DND-41 (cell line): ENCODE measurements at places on chromosomes 5 and 9.

- peak; percentile 26 for DNase-seq
These were observed 518 bp downstream of the ERBIN start for GRCh38 chr5:65926893-65927292.

DNA sequence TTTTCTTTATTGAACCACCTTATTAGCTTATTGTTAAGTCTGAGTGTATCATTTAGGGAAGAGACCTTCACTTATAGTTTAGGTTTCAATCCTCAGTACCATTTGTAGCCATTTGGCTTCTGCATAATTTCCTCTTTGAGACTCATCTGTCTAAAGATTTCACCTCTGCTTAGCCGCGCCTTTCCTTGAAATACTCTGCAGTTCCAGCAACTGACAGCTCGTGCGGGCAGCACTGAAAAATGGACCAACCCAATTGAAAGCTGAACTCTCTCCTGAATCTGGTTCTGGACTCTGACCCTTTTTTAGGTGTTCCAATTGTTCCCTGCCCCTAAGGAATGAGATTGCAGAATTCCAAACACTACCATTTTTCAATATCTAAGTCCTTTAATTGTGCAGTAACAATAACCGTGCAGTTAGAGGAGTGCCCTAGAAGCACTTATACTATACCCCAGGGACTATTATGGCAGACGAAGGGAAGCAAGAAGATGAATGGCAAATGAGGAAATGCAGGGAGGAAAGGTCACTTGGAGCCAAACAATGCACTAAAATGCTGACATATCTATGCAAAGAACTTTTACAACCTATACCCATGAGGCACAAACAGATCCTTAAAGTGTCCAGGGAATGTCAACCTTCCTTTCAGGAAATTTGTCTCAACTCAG lies 50.1 kb upstream of the PDE4D start:
- DNase-seq: no peak

DNA sequence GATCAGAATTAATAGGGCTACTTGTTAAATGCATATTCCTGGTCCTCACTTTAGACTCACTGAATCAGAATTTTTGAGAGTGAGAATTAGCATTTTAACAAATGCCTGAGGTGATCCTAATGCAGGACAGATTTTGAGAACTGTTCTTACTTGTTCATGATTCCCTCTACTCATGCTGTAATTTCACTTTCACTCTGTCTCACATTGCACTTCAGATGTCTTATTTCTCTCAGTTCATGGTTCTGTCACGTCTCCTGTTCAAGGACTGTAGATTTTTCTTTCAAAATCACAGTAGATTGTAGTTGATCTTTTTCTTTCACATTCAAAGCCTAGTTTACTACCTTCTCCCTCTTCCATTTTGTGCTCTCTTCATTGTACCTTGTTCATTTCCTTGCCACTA lies 54.3 kb downstream of the ADGRV1 start:
- DNase-seq: no peak

DNA sequence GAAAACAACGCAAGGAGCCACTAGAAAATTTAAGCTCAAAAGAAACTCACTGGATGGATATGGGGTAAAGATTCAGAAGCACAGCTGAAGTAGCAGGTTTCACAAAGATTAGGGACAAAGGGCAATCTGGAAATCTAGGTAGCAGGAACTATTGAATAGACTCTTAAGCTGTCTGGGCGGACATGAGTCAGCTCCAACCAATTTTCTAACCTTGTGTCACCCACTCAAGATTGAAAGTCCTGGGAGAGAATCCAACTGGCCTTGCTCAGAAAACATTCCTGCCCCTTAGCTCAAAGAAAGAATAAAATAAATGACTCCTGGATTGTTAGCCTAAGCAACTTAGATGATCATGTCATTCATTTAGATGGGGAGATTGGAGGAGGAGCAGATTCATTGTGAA lies 69.2 kb downstream of the STK32A start:
- DNase-seq: no peak

DNA sequence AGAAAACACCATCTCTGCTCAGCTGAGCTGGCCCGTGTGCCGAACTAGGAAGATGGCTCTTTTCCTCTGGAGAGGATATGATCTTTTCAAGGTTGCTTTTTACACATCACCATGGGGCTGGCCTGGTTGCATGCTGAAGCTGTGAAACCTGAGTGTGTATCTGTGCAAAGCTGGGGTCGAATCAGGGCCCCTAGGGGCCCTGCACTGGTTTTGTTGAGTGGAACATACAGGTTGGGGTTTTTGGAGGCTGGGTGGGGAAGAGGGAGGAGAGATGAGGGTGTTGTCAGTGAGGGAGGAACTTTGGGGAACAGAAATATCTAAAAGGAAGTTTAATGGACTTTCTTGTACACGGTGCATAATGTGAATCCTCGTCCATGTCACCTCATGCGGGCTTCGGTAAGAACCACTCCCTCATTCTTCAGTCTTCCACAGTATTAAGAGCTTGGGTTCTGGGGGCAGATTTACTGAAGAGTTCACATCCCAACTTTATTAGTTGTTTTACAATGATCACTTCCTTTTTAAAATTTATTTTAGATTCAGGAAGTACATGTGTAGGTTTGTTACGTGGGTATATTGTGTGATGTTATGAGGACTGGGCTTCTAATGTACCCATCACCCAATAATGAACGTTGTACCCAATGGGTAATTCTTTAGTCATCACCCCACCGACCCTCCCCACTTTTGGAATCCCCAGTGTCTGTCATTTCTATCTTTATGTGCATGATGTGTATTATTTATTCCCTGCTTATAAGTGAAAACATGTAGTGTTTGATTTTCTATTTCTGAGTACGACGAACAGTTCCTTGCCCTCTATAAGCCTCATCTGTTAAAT lies 238.2 kb downstream of the NR3C1 start:
- no peak for DNase-seq

DNA sequence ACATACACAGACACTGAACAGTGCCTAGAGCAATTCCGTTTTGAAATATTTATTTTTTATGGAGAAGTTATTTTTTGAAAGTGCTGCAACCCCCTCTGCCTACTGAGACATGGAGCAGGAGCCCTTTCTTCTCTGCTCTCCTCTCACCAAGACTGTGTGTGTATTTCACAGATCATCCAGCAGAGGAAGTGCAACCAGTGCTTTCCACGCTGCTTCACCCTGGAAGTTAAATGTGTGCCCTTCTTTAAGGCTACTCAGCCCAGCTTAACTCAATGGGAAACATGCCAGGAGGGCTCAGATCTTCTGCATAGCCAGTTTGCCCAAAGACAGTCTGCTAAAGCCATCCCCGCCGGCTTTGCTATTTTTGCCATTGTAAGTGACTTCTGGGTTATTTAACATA lies 606.3 kb downstream of the TLE1 start:
- DNase-seq: no peak

DNA sequence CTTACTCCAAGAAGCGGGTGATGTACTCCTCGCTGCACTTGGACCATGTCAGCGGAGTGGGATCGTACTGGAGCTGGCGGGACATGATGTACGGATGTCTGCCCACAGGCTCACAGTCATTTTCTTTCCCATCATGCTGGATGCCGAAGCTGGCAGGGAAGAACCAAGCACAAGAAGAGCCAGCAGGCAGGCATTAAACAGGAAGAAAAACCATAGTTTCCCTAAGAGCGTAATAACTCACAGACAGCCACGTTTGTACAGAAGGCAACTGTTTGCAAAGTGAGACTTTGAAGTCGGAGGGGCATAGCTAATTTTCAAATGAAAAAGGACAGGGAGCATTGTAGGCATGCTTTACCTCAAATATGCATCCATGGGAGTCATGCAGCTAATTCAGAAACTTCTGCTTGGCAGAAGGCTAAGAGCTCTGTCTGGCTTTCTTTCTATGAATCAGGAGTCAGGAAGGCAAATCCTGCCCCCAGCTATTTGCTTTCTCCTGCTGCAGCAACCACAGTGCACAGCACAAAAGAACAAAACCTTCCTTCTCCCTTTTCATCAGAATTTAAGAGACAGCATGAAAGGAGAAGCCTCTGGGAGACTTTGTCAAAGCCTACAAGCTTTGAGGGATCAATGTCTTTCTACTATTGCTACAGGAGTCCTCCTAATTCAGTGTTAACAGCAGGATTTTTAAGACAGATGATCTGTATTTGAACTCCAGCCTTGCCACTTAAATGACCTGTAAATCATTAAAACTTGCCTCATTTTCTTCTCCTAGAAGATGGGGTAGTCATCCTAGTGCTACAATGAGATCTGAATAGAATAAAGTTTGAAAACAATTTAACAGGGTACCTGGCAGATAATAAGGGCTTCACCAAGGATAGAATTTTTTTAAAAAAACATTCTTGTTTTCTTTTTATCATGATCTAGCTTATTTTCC lies 209.1 kb downstream of the TARS1 start:
- DNase-seq: no peak
